Stimulated activated CD4-positive, alpha-beta T cell treated with anti-CD3 and anti-CD28 coated beads, Interleukin-1b, Interleukin-23, amount 100 ng/mL, for 48 hours (primary cell): ENCODE measurements at places on chromosomes 2 and 18.
A peak's percentile ranks its signal among the peaks of the same experiment; 100 is the strongest.

DNA sequence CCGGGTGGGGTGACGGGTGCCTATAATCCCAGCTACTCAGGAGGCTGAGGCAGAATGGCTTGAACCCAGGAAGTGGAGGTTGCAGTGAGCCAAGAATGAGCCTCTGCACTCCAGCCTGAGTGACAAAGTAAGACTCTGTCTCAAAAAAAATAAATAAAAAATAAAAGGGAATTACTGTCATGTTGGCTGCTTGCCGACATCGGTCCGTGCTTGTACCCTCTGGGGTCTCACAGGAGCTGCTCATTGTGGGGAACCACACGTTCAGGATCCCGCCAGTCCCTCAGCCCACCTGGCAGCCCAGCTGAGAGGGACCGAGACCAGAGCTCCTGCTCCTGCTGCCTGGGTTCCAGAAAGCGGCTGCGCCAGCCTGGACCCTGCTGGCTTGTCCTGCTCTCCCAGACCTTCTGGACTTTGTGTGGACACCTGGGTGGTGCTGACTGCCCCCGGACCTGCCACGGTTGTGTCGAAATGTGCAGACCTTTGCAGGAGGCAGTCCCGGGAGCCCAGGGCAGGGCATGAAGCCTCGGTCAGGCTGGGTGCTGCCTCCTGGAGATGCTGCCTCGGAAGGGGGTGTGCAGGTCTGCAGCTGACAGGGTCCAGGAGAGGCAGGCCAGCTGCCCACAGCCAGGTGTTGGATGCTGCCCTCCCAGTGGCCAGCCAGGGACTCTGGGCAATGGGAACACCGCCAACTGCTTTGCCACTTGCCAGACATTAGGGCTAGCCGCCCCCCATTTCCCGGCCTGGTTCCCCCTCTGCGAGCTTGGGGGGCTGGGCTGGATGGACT is 16.4 kb downstream of the KLF11 start:
- no peak for DNase-seq

DNA sequence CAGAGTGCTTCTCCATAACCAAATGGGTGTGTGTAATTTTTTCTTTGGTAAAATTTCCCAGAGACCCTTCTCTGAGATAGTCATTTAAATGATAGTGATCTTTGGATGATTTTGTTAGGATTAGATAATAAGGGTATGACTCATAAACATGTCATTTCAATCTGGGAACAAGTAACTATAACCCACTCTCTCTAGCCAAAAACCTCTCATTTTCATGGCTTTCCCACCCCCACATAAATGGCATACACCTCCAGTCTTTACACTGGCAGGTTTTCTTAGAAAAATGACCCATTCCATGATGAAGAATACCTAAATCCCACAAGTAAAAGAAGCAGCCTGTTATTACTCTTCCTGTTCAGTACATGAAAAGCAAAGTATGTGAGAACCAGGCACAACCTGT is 572.0 kb upstream of the ZEB2 start:
- no peak for DNase-seq

DNA sequence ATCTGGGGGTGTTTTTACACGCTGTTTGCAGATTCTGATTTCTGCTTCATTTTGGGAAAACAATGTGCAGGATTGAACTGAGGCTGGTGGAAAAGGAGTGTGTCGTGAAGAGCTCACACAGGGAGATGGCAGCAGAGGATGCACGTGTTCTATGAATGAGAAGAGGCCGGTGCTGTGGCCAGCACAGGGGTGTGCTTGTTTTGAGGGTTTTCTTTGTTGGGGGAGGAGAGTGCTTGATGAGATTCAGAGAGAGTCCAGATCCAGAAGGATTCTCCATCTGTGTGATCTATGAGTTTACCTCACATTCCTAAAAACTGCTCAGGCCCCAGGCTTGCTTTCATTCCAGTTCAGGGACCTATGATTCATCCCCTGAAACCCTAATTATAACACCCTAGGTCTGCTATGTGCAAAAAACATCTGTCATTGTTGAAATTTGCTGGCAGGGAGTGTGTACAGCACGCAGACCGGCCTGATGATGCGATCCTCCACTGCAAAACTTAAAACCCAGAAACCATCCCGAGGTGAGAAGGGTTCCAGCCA is 12.1 kb downstream of the TGFA start:
- no peak for DNase-seq

DNA sequence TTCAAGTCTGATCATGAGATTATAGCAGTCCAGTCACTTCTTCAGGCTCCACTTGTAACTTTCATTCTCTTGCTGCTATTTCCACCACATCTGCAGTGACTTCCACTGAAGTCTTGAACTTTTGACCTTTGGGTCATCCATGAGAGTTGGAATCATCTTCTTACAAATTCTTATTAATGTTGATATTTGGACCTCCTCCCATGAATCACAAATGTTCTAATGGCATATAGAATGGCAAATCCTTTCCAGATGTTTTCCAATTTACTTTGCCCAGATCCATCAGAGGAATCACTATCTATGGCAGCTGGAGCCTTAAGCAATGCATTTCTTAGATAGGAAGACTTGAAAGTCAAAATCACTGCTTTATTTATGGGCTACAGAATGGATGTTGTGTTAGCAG is 159.4 kb downstream of the LTBP1 start:
- DNase-seq = no peak

- no peak for DNase-seq
Observed at GRCh38 chr2:123528996-123529707, 495.9 kb upstream of the CNTNAP5 start.

GRCh38 chr2:232349546-232349945 is 29.0 kb upstream of the ALPP start:
- DNase-seq = no peak

DNA sequence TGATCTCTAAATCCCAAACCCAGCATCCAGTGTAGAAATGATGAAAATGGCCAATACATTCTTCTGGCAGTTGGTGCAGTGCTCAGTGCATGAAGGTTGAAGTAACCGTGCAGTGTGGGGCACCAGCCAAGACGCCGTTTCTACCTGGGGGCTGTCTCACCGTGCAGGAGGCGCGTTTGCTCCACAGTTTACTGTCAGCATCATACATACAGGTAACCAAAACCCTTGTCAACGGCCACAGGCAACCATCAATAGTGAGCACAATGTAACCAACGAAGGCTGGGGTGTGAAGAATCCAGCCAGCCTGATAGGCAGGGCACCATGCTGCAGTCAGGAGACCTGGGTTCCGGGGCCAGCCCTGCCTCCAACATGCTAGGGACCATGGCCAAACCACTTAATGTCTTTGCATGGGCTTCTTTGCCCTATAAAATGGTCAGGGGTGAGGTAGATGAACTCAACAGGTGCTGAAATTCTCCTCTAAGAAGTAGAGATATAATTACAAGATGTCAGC is 127.5 kb upstream of the ID2 start:
- DNase-seq = no peak

GRCh38 chr2:43937269-43937820 is 58.4 kb downstream of the LRPPRC start:
- no peak for DNase-seq

- DNase-seq = peak; percentile 24
Observed at GRCh38 chr18:23133860-23134779, 1.2 kb upstream of the CABLES1 start.

DNA sequence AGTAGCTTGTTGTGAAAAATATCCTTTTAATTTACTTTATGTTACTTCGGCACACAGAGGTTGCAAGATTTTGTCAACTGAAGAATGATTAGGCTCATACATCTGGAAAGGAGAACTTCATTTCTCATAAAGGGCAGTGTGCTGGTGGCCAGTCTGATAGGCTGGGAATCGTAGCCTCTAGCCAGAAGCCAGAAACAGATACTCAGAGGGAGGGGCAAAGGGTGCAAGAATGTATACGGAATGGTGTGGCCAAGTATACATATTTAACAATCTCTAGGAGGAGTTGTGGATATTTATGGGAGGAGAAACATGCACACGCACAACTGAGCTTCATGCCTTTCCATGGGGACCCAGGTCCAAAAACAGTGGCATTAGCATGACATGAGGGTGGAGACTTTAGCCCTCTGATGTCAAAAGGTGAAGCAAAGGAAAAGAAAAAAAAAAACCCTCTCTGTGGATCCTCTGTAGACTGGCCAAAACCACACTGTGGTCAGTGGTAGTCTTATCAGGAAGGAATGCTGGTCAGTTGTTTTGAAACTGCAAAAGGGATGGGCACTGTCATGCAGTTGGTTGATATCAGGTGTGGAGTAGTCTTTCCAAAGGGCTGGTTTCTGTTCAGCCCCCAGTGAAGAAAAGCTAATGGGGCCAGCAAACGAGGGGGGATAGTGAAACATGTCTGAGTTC is 34.9 kb upstream of the APCDD1 start:
- DNase-seq = no peak

GRCh38 chr2:5057891-5058351 is 634.3 kb upstream of the SOX11 start:
- no peak for DNase-seq

DNA sequence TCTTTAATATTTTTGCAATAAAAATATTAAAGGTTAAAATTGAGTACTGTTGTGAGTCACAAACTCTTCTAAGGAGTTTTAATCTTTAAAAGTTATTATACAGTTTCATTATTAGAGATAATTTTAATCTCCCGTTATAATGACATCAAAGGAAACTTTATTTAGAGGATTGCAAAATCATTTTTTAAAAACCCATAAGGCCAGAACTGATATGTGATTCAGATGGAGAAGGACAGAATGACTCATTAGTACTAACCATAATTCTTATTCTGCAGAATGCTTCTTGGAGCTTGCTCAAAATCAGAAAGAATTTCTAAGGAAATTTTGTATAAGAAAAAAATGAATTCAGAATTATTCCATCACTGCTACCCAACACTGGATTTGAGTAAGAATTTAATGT is 12.5 kb upstream of the HNRNPLL start:
- DNase-seq = no peak

- peak; percentile 46 for DNase-seq
Observed at GRCh38 chr2:174573621-174574081, 24.0 kb downstream of the WIPF1 start.

- DNase-seq = no peak
Observed at GRCh38 chr18:76504749-76505148, 9.7 kb upstream of the ZNF516 start.

GRCh38 chr2:73063909-73064875 is 7.3 kb downstream of the SFXN5 start:
- DNase-seq = no peak

GRCh38 chr2:233414777-233415570 is 60.7 kb downstream of the DGKD start:
- peak; percentile 72 for DNase-seq

- no peak for DNase-seq
Observed at GRCh38 chr2:23231865-23232264, 153.1 kb upstream of the KLHL29 start.

DNA sequence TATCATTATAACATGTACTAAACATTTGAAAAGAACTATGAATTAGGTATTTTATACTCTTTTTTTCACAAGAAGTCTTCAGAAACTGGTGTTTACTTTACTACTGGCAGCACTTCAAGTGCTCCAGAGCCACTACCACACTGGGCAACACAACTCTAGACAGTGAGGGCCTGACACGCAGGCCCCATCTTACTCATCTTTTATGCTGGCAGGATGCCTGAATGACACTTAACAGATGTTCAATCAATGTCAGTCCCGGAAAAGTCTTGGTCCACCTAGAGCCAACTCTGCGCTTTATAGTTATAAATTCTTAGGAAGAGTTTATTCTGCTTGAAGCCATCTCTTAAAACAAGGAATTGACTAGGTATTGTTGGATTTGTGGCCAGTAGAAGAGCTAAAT is 8.7 kb upstream of the WIPF1 start:
- DNase-seq = peak; percentile 55

GRCh38 chr2:38524580-38524979 is 78.1 kb downstream of the HNRNPLL start:
- DNase-seq = no peak

DNA sequence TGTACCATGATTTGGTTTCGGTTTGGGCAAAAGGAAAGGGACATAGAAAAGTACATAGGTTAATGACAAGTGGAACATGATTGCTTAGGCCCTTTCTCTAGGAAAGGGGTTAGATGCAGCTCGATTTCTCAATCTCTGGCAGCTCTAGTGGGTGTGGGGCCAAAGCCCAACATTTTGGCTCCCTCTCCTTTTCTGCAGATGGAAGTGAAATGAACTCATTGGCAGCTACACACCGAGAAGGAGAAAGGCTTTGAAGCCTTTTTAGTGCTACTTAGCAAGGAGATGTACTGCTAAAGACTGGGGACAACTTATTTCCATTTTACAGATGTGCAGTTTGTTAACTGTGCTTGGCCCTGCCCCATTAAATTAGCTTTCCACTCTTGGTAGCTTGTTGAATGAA is 93.8 kb downstream of the LYPD6B start:
- no peak for DNase-seq

- no peak for DNase-seq
Observed at GRCh38 chr2:231673348-231673770, 35.0 kb upstream of the PTMA start.

DNA sequence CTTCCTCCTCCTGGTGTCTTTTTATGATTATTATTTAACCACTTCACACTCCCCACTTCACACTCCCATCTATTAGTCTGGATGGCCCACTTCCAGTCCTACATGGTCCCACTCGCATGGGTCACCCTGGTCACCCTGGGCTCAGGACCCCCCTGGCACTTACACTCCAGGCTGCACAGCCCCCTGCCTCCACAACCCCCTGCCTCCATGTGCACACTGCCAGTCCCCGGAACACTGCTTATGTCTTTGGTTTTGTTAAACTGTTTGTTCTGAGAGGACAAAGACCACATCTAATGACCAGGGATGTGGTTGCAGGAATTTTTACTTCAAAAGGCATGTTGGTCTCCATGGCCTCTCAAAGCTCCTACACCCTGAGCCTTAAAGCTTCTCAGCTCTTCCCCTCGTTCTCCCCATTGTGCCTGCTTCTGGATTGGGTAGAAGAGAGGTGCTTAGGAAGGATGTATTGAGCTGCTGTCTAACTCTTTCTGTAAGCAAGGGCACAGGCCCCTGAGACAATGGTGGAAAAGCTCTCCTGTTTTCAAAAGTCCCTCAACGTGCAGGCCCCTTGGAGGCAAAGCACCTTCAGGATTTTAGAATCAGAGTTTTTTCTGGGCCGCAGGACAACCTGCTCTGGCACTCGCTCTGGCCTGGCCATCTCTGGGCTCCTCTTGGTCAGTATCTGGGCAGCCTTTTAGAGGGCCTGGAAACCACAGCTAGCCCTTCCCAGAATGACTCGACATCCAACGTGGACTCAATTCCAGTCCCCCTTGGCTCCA is 150.0 kb upstream of the HAAO start:
- no peak for DNase-seq

DNA sequence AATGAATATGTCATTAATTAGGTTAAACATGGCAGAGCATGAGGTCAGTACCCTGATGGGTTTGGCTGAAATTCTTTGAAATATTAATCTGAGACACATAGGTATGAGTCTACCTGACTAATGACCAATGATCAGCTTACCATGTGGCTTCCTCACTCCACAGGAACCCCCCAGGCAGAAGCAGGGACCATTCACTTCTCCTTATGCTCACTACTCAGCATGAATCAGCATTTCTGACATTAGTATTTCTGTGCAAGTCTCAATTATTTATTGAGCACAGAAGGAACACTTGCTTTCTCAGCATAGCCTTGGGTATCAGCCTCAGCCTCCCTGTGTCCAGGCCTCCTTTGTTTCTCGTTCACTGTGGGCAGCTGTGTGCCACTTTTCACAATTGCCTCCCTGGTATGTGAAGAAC is 9.3 kb upstream of the KCNE4 start:
- no peak for DNase-seq
